CD4-positive, alpha-beta T cell treated with Interleukin-15 for 4 hours (primary cell): ENCODE measurements at places on chromosomes 6 and 20.
A peak's percentile ranks its signal among the peaks of the same experiment; 100 is the strongest.

GRCh38 chr20:47782920-47783552 is 2.2 kb downstream of the SULF2 start:
- no peak for DNase-seq

DNA sequence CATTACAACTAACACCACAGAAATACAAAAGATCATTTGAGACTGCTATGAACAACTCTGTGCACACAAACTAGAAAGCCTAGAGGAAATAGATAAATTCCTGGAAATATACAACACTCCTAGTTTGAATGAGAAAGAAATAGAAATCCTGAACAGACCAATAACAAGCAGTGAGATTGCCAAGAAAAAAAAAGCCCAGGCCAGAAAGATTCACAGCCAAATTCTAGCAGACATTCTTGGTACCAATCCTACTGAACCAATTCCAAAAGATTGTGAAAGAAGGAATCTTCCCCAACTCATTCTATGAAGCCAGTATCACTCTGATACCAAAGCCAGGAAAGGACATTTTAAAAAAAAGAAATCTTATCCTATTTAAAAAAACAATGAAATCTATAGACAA is 7.0 kb upstream of the CDK19 start:
- DNase-seq, result no peak

GRCh38 chr6:79469376-79470246 is 67.6 kb downstream of the LCA5 start:
- no peak for DNase-seq

DNA sequence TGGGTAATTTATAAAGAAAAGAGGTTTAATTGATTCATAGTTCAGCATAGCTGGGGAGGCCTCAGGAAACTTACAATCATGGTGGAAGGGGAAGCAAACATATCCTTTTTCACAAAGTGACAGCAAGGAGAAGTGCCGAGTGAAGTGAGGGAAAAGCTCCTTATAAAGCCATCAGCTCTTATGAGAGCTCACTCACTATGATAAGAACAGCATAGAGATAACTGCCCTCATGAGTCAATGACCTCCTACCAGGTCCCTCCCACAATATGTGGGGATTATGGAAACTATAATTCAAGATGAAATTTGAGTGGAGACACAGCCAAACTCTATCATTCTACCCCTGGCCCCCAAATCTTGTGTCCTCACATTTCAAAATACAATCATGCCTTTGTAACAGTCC is 115.8 kb upstream of the LAMA2 start:
- DNase-seq, result no peak

DNA sequence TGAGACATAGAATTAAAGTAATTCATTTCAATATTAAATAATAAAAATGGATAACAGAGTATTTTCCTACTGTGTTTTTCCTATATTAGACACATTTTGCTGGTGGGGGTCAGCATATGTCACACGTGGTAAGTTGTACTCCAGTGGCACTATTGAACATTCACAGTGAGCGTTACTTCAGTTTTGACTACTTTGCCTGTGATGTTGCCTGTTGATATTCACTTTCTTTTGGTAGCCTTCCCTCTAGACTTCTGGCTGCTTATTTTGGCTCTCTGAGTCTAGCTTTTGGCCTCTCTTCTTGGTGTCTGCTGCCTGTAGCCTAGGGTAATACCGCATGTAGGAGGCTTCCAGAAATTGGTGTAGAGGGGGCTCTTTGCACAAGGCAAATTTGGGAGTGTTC is 64.4 kb upstream of the TFB1M start:
- DNase-seq, result no peak

DNA sequence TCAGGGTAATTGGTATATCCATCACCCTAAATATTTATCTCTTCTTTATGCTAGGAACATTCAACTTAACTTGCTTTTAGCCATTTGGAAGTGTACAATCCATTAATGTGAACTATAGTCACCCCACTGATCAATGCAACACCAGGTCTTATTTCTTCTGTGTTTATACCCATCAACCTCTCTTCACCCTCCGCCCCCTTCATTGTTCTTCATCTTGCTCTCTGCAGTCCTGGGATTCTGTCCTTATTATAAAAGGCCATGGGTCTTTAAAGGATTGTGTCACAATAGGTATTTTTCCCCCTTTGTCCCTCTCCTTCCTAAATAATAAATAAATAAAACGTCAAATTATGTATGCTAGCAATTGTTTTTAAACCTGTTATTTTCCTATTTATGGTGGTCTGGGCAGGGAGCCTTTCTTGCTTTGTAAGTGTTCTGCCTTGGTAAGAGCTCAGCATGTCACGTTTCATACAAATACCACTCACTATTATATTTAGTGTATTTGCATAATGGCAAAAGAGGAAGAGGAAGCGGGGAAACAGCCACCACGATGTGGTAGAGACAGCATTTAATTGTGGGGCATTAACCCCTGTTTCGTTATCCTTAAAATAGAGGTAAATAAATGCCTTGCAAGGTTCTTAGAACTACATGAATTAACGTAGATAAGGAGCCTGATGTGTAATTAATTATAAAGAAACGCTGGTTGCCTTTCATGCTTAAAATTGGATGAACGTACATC is 1.9 kb downstream of the ABRACL start:
- DNase-seq, result peak; percentile 41
